ENCODE measurements at places on chromosomes 2 and 18.

- no peak for DNase-seq
Measured at GRCh38 chr18:58578835-58579560, 49.9 kb downstream of the ALPK2 start.

- DNase-seq = no peak
Measured at GRCh38 chr18:68391801-68392200, 323.1 kb downstream of the TMX3 start.

GRCh38 chr2:203994735-203995134 is 58.2 kb downstream of the ICOS start:
- no peak for DNase-seq

DNA sequence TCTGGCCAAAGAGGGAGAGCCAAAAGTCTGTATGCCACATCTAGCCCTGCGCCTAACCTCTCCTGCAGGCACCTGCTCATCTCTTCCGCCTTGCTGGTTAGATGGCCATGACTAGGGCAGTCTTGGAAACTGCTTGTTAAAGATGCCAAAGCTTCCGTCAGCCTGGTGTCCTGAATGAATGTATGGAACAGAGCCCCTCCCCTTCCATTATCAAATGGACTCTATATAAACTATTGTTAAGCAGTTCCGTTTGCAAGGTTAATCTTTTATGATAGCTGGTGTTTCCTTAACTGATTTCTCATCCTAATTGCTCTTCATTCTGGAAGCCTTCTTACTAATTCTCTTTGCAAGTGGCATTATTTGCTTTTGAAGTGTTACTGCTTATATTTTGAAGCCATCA is 87.1 kb downstream of the ATP9B start:
- no peak for DNase-seq

DNA sequence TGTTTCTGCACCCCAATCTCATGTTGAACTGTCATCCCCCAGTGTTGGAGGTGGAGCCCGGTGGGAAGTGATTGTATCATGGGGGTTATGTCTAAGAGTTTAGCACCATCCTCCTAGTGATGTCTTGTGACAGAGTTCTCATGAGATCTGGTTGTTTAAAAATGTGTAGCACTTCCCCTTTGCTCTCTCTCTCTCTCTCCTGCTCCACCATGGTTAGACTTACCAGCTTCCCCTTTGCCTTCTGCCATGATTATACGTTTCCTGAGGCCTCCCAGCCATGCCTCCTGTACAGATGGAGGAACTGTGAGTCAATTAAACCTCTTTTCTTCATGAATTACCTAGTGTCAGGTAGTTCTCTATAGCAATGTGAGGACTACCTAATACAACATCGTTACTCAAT is 396.9 kb upstream of the LRATD1 start:
- no peak for DNase-seq

- DNase-seq = no peak
Measured at GRCh38 chr2:105635564-105635963, 109.1 kb upstream of the NCK2 start.

DNA sequence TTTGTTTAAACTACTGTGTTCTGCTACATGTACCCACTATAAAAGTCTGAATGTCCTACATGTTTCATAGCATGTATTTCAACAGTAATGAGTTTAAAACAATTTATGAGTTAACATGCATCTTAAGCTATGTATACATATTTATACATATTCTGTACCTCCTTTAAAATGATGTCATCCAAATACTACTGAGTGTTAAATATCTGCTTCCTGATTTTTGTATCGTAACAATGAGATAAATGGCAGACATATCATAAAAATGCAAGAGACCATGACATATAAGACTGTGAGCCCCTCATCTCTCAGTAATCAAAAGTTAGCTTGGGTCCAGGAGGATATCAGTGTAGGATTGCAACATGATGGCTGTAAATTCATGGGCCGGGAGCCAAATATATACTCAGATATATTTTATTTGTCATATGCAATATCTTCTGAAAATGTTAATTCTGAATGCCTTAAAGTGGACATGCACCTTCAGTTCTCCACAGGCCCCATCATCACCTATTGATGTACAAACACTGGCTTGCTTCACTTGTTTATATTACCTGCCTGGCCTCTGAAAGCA is 3.6 kb downstream of the COL5A2 start:
- DNase-seq = no peak

GRCh38 chr2:23351388-23352141 is 33.4 kb upstream of the KLHL29 start:
- no peak for DNase-seq

- DNase-seq = no peak
Measured at GRCh38 chr18:12839526-12840196, 44.4 kb downstream of the PTPN2 start.

DNA sequence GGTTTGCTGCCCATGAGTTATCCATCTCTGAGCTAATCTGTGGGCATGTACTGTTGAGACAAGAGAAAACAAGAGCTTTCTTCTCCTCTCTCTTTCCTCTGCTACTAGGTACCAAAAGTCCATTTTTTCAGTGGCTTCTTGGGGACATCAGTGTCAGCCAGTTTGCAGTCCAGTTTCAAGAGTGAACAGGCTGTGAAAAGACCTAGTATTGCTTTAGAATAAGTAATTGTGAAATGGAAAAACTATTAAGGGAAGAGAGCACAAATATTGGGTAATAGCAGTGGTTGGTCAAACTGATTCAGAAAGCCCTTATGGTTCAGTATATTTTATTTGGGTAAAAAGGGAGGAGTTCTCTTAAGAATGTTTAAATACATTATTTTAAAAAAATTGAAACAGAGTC is 33.0 kb upstream of the MEP1B start:
- no peak for DNase-seq

- DNase-seq = no peak
Measured at GRCh38 chr2:40028792-40029488, 249.9 kb upstream of the THUMPD2 start.

DNA sequence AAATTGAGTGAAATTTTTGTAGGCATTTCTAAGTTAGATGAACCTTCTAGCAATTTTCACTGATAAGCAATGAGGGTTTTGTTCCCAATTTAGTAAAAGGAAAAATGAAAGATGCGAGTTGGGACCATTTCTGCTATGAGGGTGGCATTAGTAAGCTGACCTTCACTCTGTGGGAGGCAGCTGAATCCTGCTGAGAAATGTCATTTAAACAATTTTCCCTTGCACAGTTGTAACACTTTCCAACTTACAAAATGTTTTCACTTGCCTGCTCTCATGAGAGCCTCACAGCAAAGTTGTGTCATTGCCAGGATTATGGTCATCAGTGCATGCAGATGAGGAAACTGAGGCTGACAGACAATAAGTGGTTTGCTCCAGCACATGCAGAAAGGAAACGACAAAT is 527.7 kb downstream of the TNS1 start:
- DNase-seq = no peak

- DNase-seq = no peak
Measured at GRCh38 chr18:64379662-64380061, 230.8 kb upstream of the LINC00305 start.

DNA sequence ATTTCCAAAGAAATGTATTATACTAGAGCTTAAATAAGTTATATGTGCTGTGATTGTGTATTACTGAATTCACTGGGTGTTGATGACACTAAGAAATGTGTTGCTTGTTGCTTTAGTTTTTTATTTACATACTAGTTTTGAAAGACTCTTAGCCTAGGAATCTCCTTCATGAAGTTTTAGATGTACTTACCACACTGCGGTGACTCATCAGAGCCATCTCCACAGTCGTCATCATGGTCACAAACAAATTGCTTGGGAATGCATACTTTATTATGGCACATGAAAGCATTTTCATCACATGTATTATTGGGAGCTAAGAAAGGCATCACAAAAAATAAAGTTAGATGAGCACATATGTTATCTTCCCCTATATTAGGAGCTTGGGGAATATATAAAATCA is 1624.2 kb downstream of the LRP1B start:
- DNase-seq = no peak

DNA sequence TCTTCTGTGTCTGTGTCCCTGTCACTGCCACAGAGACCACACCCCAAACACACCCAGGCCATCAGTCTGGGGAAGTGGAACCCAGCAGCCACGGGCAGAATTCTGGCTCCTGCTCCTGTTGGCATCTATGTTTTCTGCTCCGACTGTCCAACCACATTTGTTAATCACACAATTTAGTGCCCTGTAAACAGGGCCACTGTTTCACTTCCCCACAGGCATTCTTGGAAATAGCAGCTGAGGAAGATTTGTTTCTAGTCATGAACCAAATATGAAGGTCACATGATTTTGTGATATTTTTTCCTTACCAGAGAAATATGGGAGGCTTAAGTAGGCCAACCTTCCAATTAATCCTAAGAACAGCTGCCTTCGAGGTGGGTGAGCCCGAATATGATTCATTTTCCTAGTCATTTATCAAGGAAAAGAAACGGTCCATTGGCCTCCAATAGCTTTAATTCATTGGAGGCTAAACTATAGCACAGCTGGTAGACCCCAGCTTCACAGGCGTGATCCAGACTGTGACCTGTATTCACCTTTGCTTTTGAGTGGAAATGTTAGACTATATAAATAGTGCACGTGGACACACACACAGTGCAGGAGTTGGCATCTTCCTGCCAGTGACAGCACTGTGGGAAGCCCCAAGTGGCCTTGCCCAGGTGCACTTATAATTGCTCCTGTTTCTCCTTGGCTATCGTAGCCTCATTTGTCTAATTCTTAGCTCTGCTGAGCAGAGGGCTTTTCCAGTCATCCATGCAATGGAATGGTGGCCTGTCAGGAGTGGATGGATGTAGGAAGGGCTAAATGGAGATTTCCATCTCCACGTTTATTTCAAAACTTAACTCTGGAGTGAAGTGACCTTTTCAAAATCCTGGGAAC is 267.9 kb downstream of the LPIN1 start:
- no peak for DNase-seq

GRCh38 chr18:7084080-7085065 is 33.2 kb downstream of the LAMA1 start:
- DNase-seq = no peak

- no peak for DNase-seq
Measured at GRCh38 chr2:26704441-26704977, 12.0 kb downstream of the KCNK3 start.

- DNase-seq = no peak
Measured at GRCh38 chr2:209761566-209761965, 10.1 kb upstream of the UNC80 start.

DNA sequence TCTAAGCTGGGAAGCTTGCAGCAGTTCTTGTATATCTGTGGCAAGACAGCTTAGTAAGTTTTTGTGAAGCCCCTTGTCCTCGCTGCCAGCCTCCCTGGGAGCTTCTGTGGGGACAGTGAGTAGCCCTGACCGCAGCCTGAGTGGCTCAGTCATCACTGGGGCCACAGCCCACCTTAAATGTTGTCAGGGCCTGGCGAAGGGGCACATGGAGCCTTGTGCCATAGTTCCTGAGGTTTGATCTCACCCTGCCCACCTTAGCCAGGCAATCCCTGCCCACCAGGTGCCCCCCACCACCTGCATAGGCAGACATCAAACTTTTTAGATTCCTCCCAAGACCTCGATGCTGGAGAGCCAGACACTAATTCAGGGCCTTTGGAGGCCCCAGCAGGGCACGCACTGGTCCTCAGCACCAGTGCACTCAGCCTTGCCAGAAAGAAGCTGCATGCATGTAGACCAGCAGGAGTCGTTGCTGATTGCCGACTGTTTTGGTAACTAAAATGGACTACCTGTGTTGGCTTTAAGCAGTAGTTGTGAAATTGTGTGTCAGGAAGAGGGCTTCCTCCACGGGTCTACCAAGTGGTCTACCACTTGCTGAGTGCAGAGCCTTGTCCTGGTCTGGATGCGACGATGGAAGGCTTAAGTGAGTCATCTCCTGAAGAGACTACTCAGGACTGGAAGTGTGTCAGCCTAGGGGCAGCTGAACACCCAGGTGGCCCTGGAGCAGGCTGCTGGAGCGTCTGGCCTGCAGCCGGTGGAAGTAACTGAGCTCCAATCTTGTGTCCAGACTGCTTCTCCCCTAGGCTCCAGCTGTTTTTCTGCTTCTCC is 233.1 kb downstream of the SEPTIN10 start:
- no peak for DNase-seq

DNA sequence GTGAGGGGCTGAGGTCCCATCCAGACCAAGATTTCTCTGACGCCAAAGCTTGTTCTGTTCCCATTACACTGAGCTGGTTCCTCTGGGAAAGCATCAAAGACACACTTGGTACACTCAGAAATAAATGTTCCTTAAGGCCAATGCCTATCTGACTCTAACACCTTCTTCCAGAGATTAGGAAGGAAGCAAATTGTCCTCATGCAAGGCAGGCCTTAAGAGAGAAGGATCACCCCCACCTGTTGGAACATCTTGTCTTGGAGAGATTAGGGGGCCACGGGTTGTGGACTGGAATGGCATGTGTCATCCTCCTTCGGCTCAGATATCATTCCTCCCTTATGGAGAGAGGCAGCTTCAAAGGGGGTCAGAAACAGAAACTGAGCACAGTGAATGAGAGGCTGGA is 100.2 kb downstream of the ANKRD44 start:
- DNase-seq = no peak

GRCh38 chr2:170122883-170123547 is 54.9 kb upstream of the MYO3B start:
- no peak for DNase-seq

DNA sequence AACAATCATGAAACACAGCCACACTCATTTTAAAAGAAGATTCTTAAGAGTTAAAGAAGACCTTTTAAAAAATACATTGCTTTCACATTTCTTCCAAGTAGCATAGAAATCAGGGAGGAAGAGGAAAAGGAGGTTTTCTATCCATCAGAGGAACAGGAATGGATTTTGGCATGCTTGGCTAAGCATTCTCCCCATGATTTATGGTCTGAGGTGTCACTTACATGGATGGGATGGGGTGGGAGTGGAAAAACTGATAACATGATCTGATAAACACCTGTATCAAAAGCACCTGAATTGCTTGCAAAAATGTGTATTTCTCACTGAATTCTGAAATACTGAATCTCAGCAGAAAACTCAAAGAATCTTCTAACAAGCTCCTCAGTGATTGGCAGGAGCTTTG is 265.9 kb downstream of the NRXN1 start:
- no peak for DNase-seq

DNA sequence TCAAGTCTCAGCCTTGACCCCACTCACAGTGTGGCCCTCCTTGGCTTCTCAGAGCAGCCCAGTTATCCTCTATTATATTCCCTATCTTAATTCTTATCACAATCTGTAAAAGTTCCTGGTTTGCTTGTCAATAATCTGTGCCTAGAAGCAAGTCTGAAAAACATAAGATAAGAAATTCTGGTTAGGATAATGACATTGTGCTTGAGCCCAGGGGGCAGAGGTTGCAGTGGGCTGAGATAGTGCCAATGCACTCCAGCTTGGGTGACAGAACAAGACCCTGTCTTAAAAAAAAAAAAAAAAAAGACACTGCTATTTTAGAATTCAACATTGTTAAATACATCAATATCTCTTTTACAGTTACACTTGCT is 63.9 kb downstream of the TMEM131 start:
- no peak for DNase-seq

DNA sequence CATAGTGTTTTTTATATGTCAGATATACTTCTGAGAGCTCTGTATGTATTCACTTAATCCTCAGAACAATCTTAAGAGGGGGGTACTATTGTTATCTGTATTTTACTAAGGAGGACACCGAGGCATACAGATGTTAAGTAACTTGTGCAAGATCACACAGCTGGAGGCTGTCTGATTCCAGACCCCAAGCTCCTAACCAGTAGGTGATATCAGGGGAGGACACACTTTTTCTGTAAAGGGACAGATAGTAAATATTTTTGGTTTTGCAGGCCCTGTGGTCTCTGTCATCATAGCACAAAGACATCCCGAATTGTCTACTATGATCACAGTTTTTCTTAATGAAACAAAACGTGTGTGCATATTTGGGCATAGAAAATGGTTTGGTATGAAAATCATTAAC is 143.7 kb downstream of the LAMA3 start:
- no peak for DNase-seq

GRCh38 chr2:158214431-158214830 is 112.8 kb downstream of the UPP2 start:
- no peak for DNase-seq
